Hypothalamus (tissue), 51 donors: ENCODE measurements at places on chromosomes 13 and 19.

DNA sequence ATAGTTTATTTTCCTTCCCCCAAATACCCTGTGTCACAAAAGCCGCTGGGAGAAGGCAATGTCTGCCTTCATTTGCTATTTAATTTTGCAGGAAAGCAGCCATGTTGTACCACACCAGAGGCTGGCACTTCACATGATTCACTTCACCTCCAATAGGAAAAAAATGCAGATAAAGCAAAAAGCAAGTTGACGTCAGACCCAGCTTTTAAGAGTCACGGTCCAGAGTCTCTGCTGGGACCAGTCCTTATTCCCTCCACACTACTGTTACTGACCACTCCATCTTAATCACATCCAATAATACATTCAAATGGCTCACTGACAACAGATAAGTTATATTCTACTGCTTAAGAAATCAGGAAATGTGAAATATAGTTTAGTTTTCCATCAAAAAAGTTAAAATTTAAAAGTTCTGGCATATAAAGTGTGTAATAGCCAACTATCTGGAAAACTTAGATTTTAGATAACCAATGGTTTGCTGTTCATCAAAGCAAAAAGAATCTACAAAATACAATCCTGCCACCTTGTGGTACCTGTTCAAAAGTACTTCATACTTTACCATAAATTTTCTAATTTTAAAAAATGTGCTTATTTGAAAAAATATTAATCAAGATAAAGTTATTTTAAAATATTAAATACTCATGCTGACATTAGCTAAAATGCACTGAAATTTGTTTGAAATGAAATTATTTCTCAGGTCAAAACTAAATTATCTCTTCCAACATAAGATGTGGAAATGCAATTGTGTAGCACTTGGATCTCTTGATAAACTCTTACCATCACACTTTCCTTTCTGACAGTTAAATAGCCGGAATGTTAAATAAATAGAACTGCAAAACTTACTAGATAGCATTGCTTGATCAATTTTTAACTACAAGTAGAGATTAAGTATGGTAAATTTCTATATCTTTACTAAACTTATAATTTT is 97.3 kb downstream of the SERP2 start:
- no peak for DNase-seq

- DNase-seq, result no peak
Measured at GRCh38 chr13:76808927-76809326, 77.3 kb downstream of the KCTD12 start.

- DNase-seq, result no peak
Measured at GRCh38 chr13:97848886-97849285, 104.6 kb upstream of the IPO5 start.

DNA sequence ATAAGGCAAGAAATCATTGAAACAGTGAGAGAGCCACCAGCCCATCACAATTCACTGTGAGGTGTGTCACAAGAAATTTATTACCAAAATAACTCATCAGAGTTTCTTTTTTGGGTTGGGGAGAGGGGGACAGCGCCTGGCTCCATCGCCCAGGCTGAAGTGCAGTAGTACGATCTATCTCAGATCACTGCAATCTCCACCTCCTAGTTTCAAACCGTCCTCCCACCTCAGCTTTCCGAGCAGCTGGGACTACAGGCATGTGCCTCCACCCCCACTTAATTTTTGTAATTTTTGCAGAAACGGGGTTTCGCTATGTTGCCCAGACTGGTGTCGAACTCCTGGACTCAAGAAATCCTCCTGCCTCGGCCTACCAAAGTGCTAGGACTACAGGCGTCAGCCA is 3.6 kb downstream of the IFNL1 start:
- no peak for DNase-seq

DNA sequence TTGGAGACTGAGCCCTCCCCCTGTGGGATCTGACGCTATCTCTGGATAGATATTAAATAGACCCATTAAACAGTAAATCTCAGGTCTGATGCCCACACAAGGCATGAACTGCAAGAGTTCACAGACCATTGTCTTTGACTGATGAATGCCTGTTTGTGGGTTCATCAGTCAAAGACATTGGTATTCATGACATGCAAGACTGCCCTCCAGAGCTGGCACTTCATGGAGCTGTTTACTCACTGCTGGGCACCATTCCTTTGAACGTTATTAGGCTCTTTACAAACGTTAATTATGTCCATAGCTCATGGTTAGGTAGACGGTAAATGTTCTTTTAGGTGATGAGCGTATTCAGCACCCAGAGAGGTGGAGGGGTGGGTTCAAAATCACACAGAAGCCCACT is 111.8 kb upstream of the PABPC3 start:
- DNase-seq, result no peak

DNA sequence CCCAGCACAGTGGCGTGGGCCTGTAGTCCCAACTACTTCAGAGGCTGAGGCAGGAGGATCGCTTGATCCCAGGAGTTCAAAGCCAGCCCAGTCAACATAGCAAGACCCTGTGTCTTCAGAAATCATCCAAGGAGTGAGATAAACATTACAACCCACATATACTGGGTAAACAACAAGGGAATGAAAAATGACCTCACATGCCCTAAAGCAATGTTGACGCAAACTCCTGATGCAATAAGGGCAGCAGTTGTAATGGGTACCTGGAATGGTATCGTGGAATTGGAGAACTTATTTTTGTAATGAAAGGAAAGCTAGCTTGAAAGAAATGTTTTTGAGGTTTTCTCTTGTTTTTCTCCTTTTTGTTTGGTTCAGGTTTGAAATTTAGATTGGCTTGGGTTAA is 24.5 kb upstream of the LGALS16 start:
- DNase-seq, result no peak

GRCh38 chr19:17240062-17240752 is 5.5 kb downstream of the NR2F6 start:
- DNase-seq, result no peak

DNA sequence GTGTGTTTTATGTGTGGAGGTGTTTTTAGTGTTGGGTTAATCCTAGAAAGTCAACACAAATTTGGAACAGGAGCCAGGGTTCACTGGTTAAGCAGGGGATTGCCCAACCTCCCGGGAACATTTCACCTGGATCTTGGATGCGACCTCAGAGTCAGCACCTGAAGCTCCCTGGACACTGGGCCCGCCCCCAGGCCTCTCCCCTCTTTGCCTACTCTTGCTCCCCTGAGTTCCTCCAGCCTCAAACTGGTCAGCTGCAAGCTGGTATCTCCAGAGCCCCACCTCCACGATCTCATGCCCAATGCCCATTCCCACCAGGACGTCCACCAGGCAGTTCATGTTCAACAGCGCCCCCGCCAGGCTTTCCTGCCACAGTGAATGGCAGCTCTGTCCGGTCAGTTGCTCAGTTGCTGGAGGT is 9.7 kb downstream of the HSD17B14 start:
- no peak for DNase-seq

GRCh38 chr13:66410314-66410713 is 819.8 kb downstream of the PCDH9 start:
- no peak for DNase-seq

DNA sequence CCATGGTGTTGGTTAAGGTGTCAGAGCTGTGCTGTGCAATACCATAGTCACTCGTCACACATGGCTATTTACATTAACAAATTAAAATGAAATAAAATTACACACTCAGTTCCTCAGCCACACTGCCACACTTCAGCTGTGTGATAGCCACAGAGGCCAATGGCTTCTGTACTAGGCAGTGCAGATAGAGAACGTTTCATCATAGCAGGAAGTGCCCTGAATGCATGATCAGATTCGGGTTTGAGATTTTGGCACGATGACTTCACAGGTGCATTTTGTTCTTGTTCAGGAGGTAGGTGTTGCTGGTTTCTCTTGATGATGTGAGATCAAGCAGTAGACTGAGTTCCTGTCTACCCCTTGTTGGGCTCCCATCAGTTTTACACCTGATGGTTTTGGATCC is 6.5 kb downstream of the ARMC6 start:
- DNase-seq, result no peak

DNA sequence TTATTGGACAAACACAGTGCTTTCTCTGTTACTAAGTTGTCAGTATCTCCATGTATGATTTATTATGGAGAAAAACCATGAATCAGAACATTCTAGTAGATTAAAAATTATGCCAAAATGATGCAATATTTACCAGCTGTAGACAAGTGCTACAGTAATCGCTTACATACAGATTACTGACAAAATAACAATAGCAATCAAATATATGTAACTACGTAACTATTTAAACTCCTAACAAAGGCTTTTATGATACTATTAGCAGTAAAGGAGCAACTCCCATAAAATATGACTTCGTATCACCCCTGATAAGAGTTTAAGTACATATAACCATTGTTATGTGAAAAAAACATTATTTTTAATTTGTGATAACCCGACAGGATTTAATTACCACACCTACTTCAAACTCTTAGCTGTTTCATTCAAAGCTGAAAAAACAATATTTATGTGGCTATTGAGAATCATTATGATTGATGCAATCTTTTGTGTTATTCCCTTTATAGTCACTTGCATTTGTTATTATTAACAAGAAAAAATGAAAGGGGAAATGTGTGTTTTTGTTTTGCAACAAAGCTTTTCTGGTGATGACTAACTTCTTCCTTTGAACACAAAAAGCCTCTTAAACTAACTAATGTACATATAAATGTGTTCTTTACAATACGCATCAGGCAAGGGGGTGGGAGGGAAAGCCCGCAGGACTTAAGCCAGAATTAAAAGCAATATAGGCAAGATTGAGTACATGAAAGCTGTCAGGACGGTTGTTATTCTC is 147.4 kb downstream of the ABCC4 start:
- DNase-seq, result no peak

GRCh38 chr13:100646030-100646673 is 28.4 kb downstream of the TMTC4 start:
- DNase-seq, result peak; percentile 39

GRCh38 chr13:104253063-104253680 is 1187.0 kb upstream of the SLC10A2 start:
- no peak for DNase-seq

GRCh38 chr13:43293561-43293960 is 270.2 kb downstream of the DNAJC15 start:
- no peak for DNase-seq

DNA sequence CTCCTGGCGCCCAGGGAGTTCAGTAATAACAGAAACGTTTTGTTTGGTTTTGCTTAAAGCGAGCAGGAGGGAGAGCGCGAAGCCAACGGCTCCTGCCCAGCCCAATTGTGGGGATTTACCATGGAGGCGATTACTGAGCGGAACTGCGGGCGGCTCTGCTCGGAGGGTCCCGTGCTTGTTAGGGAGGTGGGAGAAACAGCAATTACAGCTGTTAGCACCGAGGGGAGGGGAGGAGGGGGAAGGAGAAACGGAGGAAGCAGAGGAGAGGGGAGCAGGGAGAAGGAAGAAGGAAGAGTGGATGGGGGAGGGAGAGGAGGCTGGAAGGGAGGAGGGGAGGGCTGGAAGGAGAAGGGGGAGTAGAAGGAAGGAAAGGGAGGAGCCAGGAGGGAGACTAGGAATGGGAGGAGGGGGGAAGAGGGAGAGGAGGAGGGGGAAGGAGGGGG is 7.7 kb upstream of the ONECUT3 start:
- DNase-seq, result no peak

DNA sequence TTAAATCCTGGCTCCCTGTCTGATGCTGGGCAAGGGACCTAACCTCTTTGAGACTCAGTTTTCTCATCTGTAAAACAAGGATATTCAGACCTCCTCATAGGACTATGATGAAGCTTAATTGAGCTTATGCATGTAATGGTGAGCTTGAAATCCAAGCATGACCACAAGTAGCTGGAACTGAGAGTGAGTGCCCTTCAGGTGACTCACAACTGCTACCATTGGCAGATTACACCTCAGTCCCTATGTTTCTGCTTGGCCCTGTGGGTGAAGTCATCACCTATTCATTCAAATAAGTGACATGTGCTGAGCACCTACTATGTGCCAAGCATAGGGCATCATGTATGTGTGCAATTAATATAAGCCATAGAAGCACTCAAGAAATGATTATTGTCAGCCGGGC is 25.7 kb downstream of the NOVA2 start:
- DNase-seq, result no peak

DNA sequence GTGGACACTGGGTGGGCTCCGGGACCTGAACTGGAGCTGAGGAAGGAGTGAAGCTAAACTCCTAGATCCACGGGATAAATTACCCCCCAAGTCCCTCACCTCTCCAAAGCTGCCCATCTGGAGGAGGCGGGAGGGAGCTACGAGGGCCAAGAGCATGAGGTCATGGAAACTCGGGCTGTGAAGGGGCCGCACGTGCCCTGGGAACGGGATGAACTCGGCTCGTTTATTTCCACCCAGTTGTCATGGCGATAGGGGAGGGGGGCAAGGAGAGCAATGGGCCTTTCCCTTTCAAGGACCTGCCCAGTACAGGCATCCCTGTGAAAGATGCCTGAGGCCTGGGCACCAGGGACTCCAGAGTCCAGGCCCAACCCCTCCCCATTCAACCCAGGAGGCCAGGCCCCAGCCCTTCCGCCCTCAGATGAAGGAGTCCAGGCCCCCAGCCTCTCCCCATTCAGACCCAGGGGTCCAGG is 3.8 kb downstream of the PPP1R12C start:
- peak; percentile 70 for DNase-seq

GRCh38 chr13:108195146-108195545 is 20.2 kb downstream of the LIG4 start:
- no peak for DNase-seq

DNA sequence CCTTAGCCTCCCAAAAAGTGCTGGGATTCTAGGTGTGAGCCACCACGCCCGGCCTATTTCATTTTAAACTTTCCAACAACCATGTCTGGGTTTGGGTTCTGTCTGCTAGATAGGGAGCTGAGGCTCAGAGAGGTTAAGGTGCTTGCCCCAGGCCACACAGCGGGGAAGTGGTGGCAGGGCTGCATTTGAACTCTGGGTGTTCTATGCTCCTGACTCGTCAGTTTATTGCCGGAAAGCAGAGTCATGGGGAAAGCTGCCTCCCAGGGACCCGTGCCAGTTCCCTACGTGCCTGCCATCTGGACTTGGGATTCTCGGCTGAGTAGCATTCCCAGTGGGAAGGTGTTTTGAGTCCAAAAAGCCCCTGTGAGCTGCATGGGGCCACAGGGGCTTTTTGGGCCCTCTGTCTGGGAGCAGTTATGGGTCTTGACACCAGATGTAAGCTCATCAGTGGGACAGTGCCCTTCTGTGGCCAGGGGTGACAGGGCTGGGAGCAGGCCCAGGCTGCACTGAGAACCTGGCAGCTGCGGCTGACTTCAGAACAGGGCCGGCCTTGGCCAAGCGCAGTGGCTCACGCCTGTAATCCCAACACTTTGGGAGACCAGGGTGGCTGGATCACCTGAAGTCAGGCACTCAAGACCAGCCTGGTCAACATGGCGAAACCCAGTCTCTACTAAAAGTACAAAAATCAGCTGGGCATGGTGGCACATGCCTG is 10.9 kb downstream of the RFX1 start:
- no peak for DNase-seq
